ENCODE measurements at places on chromosomes 16 and 17.

GRCh38 chr17:59631276-59631675 lies 11.6 kb downstream of the CLTC start:
- DNase-seq, result no peak

GRCh38 chr17:60565233-60565632 lies 34.8 kb upstream of the PPM1D start:
- DNase-seq, result no peak

DNA sequence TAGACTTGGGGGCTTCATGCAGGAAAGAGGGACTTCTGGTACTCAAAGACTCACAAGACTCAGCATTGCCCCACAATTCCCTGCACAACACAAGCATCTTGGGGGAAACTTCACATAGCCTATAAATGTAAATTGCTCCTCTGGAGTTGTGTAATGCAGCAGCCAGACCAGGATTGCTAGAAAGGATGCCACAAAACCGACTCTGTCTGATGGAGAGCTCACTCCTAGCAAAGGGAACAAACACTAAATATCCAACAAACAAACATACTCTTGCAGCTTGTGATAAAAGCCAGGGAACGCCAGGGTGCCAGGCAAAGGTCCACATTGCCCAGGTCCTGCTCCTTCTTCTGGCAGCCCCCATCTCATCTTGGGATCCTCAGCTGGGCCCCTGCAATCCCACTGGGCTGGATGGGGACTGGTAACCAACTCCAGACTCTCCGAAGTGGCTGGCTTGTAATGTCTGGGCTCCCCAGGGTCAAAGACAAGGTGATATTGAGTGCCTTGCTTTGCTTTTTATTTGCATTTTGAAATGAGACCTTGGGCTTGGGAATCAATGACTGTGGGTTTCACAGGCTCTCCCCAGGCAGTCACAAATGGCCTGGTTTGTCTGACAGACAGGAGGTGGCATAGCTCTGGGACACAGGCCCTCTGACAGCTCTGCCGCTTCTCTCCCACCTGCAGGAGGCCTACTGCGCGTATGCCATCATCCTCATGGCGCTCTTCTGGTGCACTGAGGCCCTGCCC lies 15.3 kb downstream of the SLC13A2 start:
- DNase-seq, result no peak

GRCh38 chr16:82888591-82889001 lies 261.8 kb downstream of the CDH13 start:
- DNase-seq, result no peak

GRCh38 chr16:78894886-78895285 lies 705.7 kb downstream of the MAF start:
- DNase-seq, result no peak
